ENCODE measurements at places on chromosomes 11 and 22.

- DNase-seq, result peak; percentile 45
Observed at GRCh38 chr11:10540546-10540914, 457 bp downstream of the RNF141 start.

- DNase-seq, result peak; percentile 7
Observed at GRCh38 chr11:131038597-131038996, 122.3 kb upstream of the SNX19 start.

- DNase-seq, result no peak
Observed at GRCh38 chr22:29517215-29517908, 36.2 kb downstream of the THOC5 start.

- no peak for DNase-seq
Observed at GRCh38 chr22:19375435-19375834, 56.1 kb downstream of the HIRA start.
